ENCODE measurements at places on chromosomes 2 and 18.

GRCh38 chr2:127410871-127411652 lies 7.2 kb upstream of the PROC start:
- no peak for DNase-seq

- no peak for DNase-seq
These were observed 202.7 kb downstream of the ACKR3 start for GRCh38 chr2:236772220-236772837.

DNA sequence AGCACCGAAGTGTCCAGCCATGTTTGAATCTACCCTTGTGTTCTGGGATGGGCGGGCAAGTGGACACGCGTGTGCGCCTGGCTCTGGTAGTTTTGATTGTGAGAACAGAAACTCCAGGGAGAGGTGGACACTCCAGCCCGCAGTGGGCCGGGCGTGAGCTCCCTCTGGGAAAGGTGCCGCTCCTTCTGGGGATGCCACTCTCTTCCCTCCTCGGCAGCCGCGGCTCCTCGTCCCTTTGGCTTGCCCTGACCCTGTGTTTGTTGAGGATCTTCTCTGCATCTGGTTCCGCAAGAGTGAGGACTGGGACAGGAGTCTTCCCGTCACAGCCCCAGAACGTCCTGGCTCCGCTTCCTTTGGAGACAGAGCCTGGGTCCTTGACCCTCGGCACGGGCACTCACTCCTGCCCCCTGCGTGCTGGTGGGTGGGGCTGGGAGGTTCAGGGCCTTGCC lies 1.3 kb downstream of the CTDP1 start:
- no peak for DNase-seq

- DNase-seq, result no peak
These were observed 40.9 kb downstream of the ANKRD12 start for GRCh38 chr18:9177466-9177865.

- DNase-seq, result no peak
These were observed 9.7 kb upstream of the DNAJB2 start for GRCh38 chr2:219269362-219270054.

DNA sequence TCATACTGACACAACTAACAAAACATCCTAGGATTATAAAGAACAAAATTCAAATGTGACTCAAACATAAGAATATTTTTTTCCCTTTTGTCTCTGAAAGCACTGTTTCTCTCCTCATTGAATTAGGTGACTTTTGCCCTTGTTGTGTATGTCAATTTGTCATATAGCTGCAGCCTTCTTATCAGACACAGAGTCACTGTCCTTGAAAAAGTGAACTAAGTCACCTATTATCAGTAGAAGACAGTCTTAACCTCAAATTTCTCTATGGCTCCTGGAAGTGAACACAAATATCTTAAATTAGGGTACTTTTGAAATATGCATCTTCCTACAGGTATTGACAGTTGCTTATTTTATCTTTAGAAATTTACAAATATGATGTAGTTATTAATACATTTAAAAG lies 360.6 kb downstream of the NBAS start:
- no peak for DNase-seq

GRCh38 chr2:165251366-165251765 lies 12.2 kb downstream of the SCN2A start:
- no peak for DNase-seq

DNA sequence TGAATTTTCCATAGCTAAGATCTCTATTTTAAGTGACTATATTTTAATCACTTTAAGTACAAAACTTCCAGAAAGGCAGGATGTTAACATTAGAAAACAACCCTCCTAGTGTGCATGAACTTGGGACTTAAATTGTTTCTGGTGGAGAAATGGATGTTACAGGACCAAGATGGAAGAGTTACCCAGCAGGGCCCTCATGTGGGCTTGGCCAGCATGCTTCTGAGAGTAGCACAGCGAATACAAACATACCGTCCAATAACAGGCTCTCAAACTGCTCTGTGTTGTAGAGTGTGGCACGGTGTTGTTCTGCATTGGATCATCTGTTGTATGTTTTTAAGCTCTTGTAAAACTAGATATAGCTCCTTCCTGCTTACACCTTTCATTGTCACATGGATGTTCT lies 346.1 kb upstream of the SMIM21 start:
- no peak for DNase-seq

DNA sequence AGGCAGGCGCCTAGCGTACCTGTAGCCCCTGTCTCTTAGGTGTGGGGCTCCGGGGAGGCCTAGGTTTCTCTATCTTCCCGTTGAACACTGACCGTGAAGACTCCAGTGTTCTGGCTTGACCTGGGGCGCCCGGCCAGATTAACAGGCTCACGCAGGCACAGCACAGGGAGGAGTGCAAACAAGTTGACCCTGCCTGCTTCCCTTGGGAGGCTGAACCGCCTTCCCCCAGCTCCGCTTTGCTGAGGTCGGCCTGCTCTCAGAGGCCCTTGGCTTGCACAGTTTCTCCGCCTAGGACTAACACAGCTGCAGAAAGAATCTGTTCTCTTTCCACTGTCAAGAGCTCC lies 567 bp downstream of the PCYOX1 start:
- DNase-seq, result no peak

DNA sequence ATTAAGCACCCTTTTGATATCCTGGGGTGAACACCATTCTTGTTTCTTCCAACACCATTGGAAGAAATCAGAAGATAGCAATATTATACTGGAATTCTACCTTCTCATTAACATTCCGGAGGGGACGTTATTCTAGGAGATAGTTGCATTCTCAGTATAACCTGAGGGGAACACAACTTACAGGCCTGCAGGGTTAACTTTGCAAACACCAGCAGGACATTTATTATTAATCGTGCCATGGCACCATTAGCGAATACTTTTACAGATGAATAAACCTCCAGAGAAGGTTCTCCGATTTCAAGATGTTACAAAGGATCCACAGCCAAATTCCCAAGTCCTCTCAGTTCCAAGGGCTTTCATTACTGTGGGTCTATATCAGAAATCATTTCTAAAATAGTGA lies 109.0 kb downstream of the DHRS9 start:
- no peak for DNase-seq

DNA sequence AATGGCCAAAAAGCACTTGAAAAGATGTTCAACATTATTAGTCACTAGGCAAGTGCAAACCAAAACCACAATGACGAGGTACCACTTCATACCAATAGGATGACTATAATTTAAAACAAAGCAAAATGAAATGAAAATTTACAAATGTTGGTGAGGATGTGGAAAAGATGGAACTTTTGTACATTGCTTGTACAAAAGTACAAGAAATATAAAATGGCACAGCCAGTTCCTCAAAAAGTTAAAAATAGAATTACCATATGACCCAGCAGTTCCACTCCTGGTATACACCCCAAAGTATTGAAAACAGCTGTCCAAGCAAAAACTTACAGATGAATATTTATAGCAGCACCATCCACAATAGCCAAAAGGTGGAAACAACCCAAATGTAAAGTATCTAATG lies 107.8 kb upstream of the XPO1 start:
- no peak for DNase-seq

DNA sequence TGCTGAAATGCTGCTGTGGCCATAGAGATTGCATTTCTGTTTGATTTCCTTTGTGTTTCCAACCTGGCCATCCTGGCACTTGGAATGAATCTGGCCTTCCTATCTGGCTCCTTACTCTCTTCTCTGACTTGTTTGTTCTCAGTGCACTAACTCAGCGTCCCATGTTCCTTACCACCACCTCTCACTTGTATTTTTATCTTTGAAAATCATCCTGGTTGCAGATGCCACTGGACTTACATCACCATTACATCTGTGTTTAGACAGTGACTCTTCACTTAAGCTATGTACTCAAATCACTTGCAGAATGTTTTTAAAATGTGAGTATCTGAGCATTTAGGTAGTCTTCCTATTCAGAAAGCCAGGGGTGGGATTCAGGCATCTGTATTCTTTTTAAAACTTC lies 239.5 kb downstream of the WDR7 start:
- DNase-seq, result no peak

DNA sequence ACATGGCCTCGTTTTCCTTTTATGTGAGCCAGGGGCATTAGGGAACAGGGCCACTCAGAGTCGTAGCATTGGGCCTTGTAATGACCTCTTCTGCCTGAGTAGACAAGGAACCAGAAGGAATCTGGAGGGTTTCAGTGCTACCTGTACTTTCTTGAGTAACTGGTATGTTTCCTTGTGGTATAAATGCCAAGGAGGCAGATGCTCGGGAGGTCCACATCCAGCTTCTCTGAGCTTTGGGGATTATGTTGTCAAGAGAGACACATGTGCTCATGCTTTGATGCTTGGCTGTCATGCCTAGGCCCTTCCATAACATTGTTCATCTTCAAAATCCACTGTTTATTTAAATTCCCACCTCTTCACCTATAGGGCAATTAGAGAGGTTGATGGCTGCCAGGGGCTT lies 26.3 kb downstream of the FOSL2 start:
- no peak for DNase-seq

- DNase-seq, result no peak
These were observed 17.0 kb upstream of the PTMA start for GRCh38 chr2:231691251-231691772.

Measured in stimulated activated CD4-positive, alpha-beta T cell treated with anti-CD3 and anti-CD28 coated beads, Interleukin-12 subunit alpha, Interleukin-12 subunit beta, amount 100 ng/mL, for 24 hours (primary cell).